ENCODE measurements at places on chromosomes 1 and 21.

- no peak for DNase-seq
Observed at GRCh38 chr1:216184126-216184680, 239.0 kb downstream of the USH2A start.

DNA sequence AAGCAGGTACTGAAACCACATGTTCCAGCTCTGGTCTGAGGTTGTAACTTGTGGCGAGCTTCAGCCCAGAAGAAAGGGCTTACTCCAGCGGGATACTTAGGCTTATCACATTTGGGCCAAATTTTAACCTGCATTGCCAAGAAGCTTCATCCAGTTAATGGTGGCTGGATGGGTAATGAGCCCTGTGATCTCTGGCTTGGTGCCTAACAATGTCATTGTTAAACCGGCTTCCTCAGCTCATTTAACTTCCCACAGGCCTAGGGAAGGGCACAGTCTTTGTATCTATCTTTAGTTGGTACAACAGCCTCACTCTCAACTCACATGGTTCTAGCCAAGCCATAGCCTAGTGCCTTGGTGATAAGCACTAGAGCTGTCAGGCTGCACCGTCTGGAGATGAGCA, 43.6 kb upstream of the CCDC190 start:
- DNase-seq = no peak

DNA sequence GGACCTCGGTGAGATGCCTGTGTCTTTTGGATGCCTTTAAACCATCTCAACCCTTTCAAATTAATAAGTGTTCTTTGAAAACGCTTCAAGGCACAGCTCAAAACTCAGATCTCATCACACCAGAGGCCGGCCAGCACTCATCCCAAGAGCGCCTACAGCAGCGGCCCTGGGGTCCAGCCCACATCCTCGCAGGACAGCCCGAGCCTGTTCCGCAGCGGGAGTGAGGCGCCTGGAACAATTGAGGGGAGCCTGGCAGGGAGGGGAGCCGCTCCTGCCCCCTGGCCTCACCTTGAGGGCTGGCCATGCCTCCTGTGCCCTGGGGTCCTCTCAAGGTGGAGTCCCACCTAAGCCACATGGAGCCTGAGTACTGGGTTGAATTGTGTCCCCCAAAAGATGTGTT, 37.9 kb downstream of the ACOT7 start:
- DNase-seq = no peak

- DNase-seq = no peak
Observed at GRCh38 chr1:8120693-8121260, 94.7 kb upstream of the ERRFI1 start.

GRCh38 chr1:101235696-101236515, 913 bp upstream of the S1PR1 start:
- DNase-seq = no peak

DNA sequence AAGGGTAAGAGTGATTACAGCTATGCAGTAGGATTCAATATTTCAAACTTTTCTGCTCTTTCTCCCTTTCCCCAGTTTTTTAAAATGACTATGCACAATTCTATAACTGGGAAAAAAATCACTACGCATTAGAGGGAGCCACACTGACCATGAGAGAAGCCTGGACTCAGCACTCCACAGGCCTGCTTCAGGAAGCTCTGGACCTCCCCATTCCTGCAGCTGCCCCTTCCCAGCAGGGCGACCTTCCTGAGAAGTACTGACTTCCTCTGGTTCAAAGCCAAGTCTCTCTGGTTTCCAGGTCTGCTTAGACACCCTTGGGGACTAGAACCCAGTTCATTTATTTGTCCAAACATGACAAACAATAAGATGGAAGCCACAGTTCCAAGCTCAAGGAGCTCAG, 42.0 kb upstream of the CLSTN1 start:
- DNase-seq = no peak

DNA sequence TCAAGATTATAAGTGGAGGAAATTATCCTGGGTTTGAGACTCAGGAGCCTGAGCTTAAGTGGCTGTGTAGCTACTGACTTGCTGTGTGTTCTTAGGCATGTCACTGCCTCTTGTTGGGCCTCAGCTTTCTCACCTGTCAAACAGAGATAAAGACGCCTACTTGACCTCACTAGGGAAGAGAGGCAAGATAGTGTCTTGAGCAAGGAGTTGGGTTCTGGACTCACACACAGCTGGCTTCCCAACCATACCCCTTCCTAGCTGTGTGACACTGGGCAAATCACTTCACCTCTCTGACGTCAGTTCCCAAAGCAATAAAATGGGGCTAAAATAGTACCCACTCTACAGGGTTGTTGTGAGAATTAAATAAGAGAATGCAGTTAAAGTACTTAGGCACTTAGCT, 11.6 kb upstream of the EPB41 start:
- DNase-seq = no peak

DNA sequence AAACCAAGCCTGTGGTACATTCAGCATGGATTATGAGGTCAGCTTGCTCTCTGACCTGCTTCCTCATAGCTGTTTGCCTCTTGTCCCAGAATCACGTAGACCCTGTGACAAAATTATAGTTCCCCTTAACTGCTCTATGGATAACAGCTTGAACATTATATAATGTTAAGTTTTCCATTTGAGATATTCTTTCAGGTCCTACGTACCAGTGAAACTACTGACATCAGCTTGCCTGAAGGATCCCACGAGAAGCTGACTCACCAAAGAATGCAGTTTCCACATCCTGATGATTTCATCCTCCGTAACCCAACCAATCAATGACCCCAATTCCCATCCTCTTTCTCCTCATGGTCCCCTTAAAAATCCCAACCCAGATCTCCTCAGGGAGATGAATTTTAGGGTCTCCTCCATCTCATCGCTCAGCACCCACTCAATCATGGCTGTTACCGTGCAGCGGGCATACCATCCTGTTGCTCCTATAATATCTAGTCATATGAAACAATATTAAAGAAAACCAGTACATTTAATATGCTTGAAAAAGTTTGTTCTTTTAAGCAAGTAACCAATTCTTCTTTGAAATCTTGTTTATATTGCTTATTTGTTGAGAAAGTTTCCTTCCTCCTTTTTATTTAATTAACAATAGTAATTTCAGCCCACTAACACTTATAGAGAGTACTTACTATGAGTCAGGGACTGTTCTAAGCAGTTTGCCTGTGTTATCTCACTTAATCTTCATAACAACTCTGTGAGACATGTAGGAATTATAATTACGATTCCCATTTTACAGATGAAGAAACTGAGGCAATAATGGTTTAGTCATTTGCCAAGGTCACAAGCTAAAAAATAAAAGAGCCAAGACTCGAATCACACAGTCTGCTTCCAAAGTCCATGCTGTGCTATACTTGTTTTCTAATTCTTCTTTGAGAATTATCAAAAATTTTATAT, 27.4 kb downstream of the CHML start:
- DNase-seq = no peak

GRCh38 chr1:114152508-114153260, 985 bp downstream of the SYT6 start:
- no peak for DNase-seq

DNA sequence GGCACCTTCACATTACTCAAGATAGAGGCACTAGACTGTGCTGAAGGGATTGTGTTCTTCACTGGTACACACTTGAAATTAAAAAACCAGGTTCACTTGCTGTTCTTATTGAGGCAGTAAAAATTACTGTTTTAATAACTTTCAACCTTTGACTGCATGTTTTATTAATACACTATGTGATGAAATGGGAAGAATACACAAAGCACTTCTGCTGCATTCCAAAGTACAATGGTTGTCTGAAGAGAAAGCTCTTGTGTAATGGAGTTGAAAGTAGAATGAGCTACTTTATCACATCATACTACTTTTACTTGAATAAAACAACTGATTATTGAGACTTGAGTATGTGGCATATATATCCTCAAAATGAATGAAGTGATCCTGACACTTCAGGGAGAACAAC, 49.7 kb downstream of the LRRC8C start:
- no peak for DNase-seq

- DNase-seq = no peak
Observed at GRCh38 chr1:155218854-155219591, 10.5 kb downstream of the MTX1 start.

DNA sequence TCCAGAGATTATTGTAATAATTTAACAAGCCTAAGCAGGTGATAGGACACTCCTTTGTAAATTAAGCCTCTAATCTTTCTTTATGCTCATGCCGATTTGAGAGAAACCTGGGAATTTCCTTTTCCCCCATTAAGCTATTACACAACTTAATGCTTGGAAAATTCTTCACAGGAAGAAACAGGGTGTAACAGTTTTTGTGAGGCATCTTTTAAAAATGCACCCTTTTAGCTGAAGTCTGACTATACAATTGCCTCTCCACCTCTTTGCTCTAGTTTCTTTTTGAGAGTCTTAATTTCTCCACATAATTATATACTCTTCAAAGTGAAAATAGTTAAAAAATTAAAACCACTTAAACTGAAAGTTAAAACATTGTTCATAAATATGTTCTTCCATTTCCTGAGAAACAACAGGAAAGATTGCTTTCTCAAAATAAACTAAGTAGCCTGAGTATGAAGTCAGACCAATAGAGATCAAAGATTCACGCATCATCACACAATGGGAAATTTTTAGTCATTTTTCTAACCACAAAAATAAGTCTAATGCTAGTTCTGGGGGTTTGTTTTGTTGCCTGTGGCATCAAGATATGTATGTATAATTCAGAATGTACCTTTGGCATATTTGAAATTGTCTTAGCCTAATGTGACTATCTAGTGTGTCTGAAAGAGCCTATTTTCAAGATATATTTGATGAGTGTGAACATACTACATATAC, 34.7 kb downstream of the LRRC8D start:
- DNase-seq = no peak

- no peak for DNase-seq
Observed at GRCh38 chr1:156816561-156817328, at the start of gene SH2D2A. SH2D2A (minus strand) TSS chr1:156816848; CDS start chr1:156816708, 140 bp downstream.

DNA sequence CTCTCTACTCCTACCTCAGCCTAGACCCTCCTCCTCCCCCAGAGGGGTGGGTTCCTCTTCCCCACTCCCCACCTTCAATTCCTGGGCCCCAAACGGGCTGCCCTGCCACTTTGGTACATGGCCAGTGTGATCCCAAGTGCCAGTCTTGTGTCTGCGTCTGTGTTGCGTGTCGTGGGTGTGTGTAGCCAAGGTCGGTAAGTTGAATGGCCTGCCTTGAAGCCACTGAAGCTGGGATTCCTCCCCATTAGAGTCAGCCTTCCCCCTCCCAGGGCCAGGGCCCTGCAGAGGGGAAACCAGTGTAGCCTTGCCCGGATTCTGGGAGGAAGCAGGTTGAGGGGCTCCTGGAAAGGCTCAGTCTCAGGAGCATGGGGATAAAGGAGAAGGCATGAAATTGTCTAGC, 21.6 kb upstream of the VPS13D start:
- no peak for DNase-seq

DNA sequence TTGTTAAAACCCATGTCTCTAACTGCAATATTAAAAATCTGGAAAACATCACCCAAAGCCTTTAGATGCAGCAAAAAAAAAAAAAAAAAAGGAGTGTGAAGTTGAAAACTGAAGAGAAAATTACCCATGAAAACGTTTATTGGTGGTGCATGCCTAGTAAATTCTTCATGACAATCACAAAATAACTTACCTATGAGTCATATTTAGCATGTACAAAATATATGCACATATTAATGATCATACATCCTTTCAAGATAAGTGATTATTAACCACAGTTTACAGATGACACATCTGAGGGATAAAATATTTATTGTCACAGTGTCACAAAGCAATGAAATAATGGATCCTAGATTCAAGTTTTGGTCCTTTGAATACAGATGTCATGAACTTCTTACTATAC, 505.2 kb upstream of the NR5A2 start:
- DNase-seq = no peak

DNA sequence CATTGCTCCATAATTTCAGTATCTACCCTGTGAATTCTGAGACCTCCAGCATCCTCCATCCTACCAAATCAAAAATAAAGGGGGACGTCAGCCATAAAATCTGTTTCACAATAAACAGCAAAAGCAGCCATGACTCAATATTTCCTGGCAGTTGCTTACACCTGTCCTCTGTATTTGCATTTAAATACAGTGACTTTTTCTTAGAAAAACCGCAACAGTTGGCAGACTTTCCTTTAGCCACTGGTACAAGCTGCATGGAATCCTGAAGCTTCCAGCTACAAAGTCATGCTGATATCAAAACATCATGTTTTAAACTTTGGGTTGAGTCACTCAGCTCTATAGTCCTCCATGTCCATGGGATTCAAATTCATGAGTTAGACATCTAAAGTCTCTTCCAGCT, 278.0 kb upstream of the KAZN start:
- DNase-seq = no peak

DNA sequence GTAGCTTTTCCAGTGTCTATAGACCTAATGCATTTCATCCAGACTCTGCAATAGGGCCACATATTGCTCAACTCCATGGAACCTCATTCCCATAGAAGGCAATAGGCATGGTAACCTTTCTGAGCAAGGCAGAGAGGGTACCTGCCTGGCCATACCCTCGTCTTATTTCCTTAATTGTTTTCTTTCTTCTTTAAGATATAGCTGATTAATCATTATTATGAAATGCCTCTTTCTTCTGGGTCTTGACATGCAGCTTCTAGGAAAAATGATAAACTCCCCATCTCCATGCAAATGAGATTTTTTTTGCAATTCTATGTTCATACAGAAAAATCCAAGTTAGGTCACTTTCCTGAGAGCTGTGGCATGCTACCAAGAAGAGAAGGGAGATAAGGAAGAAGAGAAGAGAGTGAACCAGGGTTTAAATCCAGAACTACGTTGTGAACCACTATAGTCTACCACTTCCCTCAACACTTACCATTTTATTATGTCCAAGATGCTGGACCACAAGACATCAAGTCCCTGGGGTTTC, 33.0 kb upstream of the IL20 start:
- no peak for DNase-seq

GRCh38 chr1:159958719-159959380, 4.8 kb upstream of the SLAMF9 start:
- no peak for DNase-seq
